ENCODE measurements at places on chromosomes 7 and 10.

GRCh38 chr7:34734771-34735170 lies 76.8 kb downstream of the NPSR1 start:
- DNase-seq: no peak

DNA sequence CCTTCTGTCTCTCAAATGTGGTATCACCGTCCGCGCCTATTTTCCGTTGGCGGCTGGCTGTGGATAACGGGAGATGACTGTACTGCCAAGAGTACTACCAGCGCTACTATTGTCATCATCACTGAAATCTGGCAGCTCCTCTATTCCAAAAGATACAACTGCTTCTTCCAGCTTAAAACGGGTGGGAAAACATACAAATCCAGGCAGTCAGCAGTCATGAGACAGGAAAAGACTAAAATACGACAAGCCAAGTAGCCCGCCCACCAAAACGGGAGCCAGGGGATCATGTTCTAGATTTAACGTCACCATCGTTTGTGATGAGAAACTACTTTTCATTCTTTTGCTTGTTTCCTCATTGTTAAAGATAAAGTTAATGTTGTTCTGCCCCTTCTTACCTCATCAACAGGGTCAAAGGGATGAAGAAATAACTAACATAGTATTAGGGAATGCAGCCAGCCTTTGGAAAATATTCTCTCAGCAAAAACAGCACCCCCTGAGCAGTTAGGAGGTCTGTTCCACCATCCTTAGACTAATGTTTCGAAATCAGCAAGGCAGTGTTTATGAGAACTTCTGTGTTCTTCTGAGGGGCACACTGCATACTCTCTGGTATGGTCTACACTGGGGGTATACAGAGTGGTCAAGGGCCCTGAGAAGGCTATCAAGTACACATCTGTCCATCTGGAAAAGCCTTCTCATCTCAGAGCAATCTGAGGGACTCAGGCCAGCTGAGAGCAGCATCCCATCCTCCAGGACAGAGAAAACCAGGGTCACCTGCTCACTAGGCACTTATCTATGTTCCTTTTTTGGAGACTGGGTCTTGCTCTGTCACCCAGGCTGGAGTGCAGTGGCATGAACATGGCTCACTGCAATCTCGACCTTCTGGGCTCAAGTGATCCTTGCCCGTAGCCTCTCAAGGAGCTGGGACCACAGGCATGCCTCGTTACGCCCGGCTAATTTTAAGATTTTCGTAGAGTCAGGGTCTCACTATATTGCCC lies 47.5 kb downstream of the GNA12 start:
- no peak for DNase-seq

DNA sequence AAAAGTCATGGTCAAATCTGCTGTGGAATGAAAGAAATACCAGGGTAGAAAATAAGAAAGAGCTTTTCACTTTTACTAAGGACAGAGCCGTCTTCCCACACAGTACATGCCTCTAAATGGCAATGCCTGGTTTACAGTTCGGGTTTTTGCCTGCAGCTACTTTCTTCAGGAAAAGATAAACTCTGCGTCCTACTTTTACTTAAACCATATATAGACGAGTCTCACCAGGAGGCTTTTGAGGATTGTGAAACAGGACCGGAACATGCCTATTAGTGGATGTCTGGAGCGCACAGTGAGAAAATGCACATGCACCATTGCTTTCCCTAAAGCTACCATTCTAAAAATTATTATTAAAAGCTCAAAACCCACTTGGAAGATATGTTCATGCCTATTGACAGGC lies 70.5 kb downstream of the KLF6 start:
- DNase-seq: no peak

GRCh38 chr7:119288416-119288815 lies 984.6 kb upstream of the KCND2 start:
- DNase-seq: no peak

DNA sequence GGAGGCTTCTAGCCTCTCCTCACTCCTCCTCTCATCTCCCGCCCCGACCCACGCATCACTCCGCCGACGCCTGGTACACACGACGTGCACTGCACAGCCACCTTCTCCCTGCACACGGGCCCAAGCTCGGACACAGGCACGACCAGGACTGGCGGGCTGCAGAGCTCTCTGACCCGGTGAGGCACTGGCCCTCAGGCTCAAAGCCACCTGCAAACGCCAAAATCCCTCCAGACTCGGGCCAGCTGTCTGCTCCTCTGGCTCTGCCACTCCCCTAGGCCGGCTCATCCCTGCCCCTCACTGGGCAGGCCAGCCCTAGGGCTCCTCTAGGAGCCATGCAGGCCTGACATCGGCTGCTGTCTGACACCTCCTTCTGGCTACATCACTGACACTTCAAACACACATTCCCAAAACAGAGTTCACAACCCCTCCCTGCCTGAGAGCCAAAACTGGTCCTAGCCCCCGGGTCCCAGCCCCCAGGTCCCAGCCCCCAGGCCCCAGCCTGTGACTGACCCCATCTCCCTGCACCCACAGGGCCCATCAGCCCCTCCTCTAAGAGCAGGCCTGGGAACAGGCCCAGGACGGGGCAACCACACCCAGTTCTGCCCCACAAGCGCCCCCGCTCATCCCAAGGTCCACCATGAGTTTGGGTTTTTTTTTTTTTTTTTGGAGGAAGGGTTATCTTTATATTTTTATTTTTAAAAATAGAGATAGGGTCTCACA lies 35.1 kb downstream of the MAD1L1 start:
- no peak for DNase-seq

GRCh38 chr7:49321843-49322242 lies 397.5 kb downstream of the CDC14C start:
- no peak for DNase-seq

- DNase-seq: no peak
These were observed 34.5 kb upstream of the PDZD8 start for GRCh38 chr10:117409549-117410305.

- peak; percentile 77 for DNase-seq
These were observed at the start of gene ZNF212 for GRCh38 chr7:149239345-149240143. Gene ZNF212 (plus strand): TSS chr7:149239651. CDS start chr7:149239779, 128 bp downstream.

DNA sequence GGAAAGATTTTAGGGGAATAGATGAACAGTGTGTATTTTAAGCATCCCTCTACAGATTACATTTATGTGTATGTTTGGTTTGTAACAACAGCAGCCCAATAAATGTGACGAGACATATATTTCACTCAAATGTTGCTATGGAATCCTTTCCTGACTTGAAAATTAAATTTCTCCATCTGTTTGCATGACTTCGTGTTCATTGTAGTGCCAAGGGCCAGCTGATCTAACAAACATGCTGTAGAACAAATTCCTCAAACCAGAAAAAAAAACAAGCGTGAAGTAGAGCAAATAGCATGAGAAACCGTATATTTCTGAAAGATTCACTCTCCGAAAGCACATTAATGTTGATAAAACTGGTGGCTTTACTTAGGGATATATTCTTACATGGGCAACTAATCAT lies 87.8 kb downstream of the NRCAM start:
- no peak for DNase-seq

DNA sequence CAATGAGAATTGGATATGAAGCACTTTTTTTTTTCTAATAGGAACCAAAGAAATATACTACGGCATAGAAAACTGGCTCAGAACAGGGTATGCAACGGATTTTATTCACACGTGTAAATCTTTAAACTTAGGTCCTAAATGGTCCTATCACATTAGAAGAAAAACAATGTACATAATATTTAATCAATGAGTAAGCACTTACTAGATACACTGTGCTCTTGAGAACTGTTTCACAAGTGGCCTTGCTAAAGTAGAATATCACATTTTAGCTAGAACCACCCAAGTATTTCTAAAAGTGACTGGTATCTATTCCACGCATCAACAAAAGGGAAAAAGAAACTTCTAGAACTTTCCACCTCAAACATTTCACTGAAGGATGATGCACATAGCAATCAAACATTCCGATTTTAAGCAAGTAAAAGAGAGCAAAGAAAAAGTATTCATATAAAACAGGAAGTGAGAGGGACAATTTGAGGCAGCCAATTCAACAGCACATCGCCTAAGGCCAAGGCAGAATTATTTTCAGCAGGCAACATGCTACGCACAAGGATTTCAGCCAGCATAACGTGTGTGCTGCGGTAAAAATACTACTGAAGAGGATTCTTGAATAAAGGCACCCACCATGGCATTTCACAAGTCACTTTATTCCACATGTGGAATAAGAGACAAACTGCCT lies 55.8 kb downstream of the PARD3 start:
- no peak for DNase-seq

DNA sequence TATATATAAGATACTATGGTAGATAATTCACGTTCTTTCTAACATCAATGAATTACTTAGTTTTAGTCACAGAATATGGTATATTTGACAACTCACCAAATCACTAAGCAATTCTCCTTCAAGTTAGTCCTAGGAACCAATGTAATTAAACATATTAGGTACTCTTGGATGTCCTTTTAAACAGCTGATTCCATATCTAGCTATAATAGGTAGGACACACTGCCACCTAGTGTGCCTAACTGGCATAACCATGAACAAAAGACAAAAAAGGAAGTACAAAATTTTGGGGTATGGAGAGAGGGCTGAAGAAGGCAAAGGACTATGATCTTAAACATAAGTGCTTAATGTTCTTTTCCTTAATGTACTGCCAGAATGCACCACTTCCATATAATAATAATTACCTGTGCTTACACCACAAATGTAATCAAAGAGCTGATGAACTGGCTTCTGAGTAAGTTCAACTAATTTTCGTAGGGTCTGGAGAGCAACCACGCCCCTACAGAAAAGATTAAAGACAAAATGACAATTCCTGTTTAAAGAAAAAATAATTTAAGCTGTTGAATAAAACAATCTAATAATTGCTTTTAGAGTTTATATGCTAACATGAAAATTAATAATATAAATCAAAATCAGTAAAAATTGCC lies 28.7 kb downstream of the PNPLA8 start:
- DNase-seq: peak; percentile 1

- DNase-seq: no peak
These were observed 51.0 kb upstream of the SUN1 start for GRCh38 chr7:781186-781849.

GRCh38 chr7:83701736-83702135 lies 52.8 kb upstream of the SEMA3E start:
- DNase-seq: no peak

GRCh38 chr10:49418328-49418727 lies 22.4 kb upstream of the DRGX start:
- DNase-seq: no peak

- DNase-seq: no peak
These were observed 15.6 kb downstream of the SNX10 start for GRCh38 chr7:26307226-26307625.

- no peak for DNase-seq
These were observed 90.0 kb downstream of the TFEC start for GRCh38 chr7:115940460-115941060.

DNA sequence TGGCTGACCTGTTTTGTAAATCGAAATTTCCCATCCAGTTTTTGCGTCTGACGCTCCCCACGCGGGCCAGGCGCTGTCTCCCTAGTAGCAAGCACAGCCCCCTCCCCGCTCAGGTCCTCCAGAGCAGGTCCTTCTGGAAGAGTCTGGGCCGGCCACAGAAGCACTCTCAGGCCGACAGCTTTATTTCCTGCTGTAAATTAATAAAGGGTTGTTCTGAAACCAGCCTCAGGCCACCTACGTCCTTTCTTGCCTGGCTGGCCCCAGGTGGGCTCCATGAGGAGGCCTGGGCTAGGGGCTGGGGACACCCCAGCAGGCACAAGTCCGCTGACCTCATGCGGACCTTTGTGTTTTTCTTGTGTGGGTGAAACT lies 35.2 kb downstream of the CAMK2B start:
- no peak for DNase-seq

GRCh38 chr7:8201846-8202441 lies 60.0 kb downstream of the ICA1 start:
- no peak for DNase-seq

- DNase-seq: no peak
These were observed 31.0 kb downstream of the CUX1 start for GRCh38 chr7:101848208-101848951.

- DNase-seq: no peak
These were observed 58.4 kb downstream of the SFTPD start for GRCh38 chr10:79890469-79890868.

- no peak for DNase-seq
These were observed 121.8 kb downstream of the SGMS1 start for GRCh38 chr10:50501924-50502452.

DNA sequence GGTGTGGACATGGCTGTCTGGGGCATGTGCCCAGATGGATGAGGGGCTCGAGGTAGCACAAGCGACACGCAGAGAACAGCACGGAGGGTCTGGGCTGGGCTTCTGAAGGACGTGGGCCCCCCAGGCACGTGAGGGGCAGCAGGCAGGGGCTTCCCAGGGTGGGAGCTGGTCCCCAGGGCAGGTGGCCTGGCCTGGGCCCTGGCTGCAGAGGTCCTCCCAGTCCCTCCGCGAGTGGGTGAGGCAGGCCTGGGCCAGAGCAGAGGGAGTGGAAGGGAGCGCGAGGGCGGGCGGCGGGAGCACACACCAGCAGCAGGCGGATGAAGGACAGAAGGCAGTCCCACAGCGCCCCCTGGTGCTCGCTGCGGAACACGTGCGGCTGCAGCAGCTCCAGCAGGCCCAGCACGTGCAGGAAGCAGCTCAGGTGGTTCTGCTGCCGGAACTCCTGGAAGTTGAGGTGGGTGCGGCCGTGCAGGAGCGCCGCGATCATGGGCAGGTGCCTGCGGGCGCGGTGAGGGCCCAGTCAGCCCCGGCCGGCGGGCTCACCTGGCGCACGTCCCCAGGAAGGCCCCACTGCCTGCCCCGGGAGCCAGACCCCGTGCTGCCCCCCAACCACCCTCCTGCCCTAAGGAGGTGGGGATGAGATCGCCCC lies 14.7 kb upstream of the MICALL2 start:
- peak; percentile 74 for DNase-seq

DNA sequence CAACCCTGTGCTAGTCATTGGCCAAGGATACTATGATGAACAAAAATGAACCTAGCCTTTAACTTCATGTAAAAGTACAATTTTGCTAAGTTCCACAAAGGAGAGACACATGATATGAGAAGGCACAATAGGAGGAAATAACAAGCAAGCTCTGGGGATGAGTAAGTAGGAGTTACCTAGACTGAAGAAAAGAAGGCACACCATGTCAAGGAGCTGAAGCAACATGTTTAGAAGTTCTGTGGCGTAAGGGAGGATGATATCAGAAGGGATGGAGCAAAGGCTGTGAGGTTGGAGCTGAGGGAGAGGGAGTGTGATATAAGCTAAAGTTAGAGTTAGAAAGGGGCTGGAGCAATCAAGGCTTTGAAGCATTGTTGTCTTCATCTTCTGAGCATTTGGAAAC lies 25.6 kb downstream of the KIFBP start:
- DNase-seq: no peak

DNA sequence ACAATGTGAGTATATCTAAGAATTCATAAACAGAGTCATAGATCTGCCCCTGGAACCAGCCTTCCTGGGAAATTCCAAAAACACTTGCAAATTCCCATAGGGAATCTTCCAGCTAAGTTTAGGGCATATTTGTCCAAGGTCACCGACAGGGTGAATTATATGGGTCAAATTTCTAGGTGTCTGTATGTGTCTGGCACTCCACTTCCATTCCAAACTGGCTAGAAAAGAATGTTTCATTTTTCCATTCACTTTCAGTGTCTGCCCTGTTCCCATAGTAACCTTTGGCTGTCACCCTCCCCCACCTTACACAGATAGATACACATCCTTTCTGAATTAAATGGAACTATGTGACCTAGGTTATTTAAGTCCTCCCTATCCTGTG lies 230.9 kb downstream of the CREB5 start:
- no peak for DNase-seq
